ENCODE measurements at places on chromosomes 6 and 20.

DNA sequence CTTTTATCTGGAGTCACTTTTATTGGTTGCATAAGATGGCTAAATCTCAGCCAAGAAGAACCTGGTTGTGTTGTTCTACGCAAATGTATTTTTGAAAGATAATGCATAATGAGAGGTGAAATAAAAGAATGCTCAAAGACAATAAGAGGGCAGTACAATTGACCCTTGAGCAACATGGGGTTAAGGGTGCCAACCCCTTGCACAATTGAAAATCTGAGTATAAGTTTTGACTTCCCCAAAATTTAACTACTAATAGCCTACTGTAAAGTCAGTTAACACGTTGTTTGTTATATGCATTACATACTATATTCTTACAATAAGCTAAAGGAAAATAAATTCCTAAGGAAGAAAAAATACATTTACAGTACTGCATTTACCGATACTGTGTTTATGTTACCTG, 5.9 kb downstream of the RNF146 start:
- DNase-seq = no peak

DNA sequence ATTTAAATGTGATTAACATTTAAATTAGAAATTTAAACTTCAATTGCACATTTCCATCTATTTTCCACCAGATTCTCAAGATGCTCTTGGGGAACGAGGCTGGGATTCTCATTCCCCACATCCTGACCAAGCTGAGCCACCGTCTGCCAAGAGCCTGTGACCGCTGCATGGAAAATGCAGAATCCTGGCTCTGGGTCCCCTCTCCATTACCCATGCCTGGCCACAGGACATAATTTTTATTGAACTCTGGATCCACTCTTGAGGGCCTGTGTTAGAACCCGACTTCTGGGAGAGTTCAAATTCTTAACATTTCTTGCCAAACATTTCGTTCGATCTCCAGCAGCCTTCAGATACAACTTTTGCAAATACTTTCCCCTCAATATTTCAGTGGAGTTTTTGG, 201.6 kb upstream of the SNX9 start:
- DNase-seq = peak; percentile 32

DNA sequence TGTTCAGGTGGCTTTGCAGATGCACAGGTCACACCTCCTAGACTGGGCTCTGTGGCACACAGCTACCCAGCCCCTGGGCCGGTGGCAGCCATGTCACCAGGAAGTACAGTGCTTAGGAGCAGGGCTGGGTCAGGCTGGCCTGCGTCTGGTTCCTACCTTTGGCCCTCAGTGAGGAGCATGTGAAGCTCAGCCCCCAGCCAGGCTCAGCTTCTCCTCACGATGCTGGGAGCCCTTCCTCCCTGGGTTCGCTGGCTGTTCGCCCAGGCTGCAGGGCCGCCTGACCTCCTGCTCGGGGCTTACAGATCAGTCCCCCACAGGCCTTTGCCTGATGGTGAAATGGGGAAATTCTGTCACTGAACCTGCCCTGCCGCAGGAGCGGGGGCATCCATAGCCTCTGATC, 23.1 kb downstream of the SPATA2 start:
- DNase-seq = no peak

GRCh38 chr6:53587291-53587690, 42.4 kb upstream of the GCLC start:
- DNase-seq = no peak

DNA sequence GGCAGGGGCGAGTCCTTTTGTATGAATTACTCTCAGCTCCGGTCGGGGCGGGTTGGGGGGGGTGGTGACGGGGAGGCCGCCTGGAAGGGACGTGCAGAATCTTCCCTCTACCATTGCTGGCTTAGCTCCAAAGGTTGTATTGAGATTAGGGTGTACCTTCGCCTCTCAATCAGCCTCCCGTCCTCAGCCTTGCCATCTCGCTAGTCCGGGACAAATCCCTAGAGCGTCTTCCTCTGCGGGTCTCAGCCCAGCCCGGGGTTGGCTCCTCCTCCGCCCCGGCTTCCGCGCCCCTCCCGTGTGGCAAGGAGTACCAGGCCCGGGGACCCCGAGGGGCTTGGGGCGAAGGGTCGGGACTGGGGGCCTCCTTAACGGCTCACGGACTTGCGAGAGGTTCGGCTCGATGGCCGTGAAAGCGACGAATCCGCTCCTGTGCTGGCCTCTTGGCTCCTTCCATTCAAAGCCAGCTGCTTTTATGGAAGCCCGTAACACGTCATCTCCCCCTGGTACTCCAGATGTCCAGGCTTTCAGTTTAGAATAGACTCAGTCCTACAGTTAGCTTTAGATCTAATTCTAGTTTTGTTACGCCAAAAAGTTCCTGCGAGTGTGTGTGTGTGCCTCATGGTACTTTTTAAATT, 636 bp upstream of the EEF1A1 start:
- DNase-seq = peak; percentile 63

- no peak for DNase-seq
Observed at GRCh38 chr6:128632131-128632530, 111.7 kb upstream of the PTPRK start.

DNA sequence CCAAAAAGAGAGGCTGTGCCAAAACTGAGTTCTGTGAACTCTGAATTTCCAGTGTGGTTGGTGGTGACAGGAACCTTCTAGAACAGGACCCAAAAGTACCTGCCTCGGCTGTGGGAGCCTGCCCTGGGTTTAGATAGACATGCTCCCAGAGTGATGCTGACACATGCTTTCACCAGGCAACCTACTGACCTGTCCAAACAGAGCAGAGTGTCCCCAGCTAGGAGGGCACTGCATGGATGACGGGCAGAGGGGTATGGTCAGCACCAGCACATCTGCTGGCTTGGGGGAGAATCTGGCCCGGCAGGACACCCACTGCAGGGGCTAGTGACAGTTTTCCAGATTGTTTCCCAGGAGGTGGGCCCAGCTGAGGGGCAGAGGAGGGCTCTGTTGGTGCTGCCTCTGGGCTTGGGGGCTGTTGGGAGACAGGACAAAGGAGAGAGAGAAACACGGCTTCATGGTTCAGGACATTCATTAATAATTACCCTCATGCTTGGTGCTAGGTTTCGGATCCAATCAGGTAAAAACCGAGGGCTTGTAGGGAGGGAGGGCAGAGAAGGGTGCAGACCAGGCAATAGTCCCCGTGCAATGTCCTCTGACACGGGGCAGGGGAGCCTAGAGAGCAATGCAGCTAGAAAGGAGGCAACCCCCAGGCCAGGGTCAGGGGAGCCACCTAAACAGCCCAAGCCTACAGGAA, 15.0 kb downstream of the KCNK5 start:
- no peak for DNase-seq

GRCh38 chr6:4935975-4936680, 67.7 kb downstream of the RPP40 start:
- DNase-seq = no peak

DNA sequence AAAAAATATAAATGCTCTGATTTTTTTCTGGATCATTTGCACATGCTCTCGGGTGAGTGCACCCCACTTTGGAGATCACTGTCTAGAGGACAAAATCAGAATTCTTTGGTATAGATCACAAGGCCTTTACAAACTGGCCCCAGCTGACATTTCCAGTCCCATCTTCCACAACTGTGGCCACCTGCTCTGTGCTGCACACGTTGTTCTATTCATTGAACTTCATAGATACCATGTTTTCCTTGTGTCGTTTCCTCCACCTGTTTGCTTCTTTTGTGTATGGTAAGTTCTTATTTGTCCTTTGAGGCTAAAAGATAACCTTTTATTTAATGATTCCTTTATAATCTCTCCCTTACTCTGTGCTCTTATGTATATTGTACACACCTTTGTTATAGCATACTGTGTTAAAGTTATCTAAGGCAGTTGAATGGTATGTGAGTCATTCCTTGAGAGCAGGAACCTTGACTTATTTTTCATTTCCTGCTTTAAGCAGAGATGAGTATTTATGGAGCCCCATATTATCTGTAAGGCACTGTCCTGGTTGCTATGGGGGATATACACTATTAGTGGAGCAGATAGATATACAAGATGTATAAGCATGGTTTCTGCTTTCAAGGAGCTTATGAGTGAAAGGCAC, 12.0 kb upstream of the SLC17A5 start:
- no peak for DNase-seq

DNA sequence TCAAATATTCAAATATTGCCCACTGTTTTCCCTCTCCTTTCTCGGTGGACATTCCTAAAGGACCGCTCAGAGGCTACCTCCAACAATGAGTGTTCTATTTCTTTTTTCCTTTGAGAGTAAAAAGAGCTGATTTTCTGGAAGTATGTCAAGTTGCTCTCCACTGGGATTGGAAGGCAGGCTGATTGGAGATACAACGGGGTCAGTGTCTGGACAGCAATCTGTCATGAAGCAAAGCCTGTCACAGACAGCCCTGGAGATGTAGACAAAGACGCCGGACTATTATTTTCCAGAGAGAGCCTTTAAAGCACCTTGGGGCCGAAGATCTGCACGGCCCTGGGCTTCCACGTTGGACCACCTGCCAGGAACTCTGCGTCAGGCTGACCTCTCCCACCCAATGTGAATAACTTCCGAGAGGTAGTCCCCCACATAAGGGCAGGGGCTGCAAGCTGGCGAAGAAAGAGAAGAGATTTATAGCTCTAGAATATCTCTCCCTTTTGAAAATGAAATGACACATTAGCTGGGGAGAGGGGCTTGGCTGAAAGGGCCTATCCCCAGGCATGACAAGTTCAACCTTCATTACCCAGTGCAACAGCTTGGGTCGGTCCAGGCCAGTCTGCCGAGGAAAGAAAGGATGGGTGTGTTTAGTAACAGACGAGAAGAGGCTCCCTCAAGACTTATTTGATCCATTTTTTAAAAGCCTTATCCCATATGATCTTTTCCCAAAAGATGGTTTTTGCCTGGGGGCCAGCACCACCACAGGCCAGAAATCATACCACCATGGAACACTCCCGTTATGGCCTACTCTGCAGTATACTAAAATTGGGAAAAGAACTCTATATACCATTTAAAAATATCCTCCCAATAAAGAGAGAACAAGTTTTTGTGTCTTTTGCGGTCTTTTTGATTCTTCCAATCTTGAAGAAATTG, 131.1 kb downstream of the OLIG3 start:
- DNase-seq = no peak

GRCh38 chr20:64250027-64250426, 5.5 kb upstream of the PCMTD2 start:
- no peak for DNase-seq

DNA sequence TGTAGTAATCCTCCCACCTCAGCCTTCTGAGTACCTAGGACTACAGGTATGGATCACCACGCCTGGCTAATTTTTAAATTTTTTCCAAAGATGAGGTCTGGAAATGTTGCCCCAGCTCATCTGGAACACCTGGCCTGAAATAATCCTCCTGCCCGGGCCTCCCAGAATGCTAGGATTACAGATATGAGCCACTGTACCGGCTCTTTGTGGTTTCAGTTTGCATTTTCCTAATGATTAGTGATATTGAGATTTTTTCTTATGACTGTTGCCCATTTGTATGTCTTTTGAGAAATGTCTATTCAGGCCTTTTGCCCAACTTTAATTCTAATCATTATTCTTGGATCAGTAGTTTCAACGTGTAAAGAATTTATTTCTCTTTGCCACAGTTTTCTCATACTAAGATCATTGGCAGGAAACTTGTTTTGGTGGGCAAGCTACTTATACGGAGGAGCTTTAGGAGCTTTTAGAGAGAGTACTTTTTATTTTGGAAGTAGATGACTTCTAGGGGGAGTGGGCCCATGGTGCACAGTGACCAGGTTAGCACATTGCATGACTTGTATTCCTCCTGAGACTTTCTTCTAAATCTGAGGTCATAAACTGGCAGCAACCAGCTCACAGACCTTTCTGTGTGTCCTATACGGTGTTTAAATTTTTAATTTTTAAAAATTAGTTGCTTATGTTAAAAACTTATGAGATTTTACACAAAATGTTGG, 62.3 kb downstream of the STK4 start:
- no peak for DNase-seq

- DNase-seq = no peak
Observed at GRCh38 chr20:31355981-31356380, 12.4 kb upstream of the DEFB118 start.

DNA sequence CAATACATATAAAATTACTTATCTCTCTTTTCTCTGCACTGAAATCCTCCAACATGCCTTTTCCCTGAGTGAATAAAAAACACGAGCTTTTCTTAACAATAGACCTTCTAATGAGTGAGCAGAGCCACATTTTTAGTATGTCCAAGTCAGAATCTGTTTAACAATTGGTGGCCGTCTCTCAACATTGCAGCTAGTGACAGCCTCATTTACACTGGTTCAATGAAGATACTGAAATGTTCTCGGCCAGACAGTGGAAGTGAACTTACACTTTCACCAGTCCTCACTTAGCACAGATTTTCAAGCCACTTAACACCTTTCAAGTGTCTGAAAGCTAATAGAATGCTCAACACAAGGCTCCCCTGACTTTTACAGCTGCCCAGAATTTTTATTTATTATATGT, 767.1 kb downstream of the KIF16B start:
- no peak for DNase-seq

- DNase-seq = no peak
Observed at GRCh38 chr6:170375661-170376060, 69.1 kb downstream of the FAM120B start.

DNA sequence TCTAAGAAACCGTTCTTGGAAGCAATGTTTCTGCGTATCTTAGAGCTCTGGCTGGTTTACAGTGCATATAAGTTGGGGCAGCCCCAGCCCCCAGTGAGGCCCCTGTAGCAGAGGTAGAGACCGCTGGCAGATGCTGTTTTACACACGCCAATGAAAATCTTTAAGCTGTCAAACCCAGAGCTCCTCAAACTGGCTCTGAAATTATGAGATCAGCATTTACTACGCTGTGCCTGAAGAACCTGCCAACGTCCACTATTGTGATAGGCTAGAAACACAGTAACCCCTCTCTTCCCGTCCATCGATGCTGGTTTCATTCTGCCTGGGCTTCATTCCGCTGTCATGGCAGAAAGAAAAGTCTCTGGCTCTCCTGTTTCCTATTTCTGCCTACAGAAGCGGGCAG, 160.6 kb downstream of the SMOC2 start:
- DNase-seq = no peak

GRCh38 chr20:49170714-49171113, 17.4 kb downstream of the STAU1 start:
- no peak for DNase-seq

DNA sequence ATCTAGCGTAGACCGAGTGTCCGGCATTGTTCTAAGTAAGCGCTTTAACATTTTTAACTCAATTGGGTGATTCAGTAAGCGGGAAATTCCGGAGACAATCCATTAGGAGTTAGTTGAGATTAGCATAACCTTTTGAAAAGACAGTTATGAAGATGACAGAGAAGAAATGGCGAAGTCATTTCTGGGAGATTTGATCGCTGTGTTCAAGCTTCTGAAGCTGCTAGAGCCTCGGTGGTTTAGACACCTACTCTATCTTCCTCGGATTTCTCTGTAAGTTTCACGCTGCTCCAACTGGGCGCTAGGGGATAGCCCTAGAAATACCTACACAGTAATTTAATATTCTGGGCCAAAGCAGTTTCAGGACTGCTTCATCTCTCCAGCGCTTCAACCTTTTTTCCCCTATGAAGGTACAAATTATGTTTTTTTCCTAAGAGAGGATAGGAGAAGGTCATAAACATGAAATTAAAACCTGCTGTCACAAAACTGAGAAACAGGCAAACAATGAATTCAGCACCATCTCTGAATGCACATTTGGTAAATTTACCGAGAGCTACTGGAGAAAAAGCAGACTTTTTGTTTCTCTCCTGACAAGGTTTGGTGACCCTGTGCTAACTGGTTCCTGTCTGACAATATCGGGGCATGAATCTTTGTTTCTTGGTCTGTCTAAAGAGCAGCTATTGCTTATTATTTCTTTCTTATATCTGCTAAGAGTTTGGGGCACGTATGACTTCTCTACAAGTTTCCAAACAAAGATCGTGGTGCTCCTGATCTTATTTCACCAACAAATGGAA, 22.4 kb downstream of the ZNF311 start:
- DNase-seq = peak; percentile 25
